ENCODE measurements at places on chromosomes 3 and 15.

GRCh38 chr15:98807262-98807661 lies 158.9 kb downstream of the IGF1R start:
- DNase-seq, result no peak

GRCh38 chr15:97750060-97750459 lies 210.4 kb upstream of the ARRDC4 start:
- DNase-seq, result no peak

GRCh38 chr3:52277972-52278509 lies 408 bp downstream of the WDR82 start:
- DNase-seq, result no peak

DNA sequence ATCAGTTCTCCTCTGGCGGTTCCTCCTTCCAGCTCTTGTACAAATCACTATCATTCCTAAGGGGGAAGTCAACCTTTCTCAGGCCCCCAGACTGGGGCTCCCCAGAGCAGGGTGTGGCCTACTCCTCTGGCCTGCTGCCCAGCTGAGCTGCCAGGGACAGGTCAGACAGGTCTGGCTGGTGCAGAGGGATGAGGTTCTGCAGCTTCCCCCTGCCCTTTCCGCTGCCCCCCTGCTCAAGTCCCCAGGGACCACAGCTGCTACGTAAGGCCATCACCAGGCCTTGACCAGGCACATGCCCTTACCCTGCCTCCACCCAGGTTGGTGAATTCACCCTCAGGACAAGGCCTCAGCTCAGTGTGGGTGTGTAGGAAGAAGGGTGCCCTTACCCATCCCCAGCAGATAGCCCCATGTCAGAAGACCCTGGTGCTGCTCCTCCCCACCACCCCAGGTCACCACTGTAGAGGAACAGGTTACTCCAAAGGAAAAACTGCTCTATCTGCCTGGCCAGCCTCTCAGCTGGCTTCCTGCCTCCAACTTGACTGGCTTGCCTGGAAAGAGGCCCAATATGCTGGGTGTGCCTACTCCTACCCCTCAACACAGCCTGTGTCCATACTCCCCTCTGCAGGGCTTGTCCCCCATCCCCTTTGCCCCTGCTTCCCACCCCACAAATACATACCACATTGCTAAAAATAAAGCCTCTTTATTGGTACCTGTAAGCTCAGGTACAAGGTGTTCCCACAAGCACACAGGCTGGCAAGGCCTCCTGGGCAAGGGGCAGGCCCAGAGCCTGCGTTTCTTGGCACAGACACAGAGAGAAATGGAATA lies 12.0 kb downstream of the CSRNP1 start:
- DNase-seq, result no peak

DNA sequence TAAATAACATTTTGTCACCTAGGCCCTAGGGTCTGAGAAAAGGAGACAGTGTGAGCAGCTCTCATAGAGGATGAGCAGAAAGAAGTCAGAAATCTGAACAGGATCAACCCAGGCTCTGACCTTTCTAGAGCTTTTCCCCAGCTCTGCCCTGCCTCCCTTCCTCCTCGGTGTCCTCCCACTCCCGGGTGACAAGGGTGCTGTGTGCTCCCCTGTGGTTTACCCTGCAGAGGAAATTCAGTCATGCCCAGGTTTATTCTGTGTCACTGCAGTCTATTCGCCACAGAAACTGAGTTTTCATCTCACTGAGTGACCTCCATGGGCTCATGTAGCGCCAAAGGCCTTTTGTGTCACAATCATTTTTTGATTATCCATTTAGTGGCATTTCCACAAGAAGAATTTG lies 76.6 kb downstream of the IL12A start:
- DNase-seq, result no peak

DNA sequence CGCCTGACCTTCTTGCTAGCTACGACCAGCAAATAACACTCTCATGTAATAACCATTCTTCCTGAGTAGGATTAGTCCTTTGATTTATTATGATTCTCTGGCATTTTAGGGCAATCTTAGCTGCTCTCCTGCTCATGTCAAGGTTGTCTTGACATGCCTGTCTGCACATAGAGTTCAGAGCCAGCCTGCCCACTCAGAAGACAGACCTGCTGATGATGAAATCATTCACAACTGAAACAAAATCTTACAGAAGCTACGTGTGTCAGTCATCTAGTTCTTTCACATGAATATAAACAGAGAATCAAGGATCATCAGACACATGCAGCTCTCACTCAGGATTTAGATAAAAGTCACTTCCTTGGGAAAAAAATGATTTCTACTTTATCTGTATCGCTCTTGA lies 173.6 kb upstream of the LYSMD4 start:
- no peak for DNase-seq

DNA sequence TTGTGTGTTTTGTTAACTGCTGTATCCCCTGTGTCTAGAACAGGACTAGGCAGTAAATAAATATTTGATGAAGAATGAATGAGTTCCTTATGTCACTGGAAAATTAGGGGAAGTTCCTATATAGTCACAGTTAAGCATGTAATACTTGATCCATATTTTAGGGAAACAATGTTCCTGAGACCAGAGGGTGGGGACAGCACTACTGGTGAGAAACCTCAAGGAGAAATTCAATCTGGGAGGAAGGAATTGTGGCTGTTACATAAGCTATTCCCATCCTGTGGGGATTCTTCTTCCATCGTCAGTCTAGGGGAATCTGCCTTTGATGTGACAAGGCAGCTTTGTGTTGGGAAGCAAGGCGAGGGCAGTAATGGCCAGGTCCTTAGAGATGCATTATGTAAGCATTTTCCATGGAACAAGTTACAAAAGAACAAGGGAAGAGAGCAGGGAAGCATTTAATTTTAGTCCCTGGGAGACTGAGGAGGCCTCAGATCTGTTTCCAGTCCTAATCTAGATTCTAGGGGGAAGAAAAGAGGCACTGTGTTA lies 219.3 kb upstream of the TTC14 start:
- no peak for DNase-seq

DNA sequence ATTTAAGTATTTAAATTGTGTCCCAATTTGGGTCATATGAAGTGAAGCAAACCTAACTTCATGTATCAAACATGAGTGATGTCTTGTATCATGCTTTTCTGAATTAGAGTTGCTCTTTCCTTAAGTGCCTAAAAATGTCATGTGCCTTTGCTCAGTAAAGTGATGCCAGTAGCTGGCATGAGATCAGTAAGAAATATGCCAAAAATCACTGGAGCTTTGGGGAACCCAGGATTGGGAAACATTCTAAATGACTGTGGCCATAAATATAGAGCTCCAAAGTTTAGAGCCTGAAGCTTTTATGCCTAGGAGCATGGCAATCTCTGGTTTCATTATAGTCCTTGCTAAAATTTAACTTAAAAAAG lies 33.8 kb downstream of the RBMS3 start:
- no peak for DNase-seq

DNA sequence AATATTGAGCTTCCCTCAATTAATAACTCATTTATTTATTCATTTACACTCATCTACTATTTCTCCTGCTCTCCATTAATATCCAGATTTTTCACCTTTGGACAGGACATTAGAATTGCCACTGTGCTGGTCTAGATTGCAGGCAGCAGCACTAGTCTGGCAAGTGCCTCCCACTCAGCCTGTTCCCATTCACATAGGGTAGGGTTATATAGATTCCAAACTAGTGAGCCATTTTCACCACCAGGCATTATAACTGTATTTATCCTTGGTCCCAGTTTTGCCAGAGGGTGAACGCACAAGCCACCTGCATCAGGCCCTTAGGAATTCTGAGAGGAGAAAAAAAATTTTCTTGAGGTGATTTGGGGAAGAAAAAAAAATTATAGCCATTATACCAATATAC lies 44.5 kb downstream of the ANAPC13 start:
- DNase-seq, result no peak

DNA sequence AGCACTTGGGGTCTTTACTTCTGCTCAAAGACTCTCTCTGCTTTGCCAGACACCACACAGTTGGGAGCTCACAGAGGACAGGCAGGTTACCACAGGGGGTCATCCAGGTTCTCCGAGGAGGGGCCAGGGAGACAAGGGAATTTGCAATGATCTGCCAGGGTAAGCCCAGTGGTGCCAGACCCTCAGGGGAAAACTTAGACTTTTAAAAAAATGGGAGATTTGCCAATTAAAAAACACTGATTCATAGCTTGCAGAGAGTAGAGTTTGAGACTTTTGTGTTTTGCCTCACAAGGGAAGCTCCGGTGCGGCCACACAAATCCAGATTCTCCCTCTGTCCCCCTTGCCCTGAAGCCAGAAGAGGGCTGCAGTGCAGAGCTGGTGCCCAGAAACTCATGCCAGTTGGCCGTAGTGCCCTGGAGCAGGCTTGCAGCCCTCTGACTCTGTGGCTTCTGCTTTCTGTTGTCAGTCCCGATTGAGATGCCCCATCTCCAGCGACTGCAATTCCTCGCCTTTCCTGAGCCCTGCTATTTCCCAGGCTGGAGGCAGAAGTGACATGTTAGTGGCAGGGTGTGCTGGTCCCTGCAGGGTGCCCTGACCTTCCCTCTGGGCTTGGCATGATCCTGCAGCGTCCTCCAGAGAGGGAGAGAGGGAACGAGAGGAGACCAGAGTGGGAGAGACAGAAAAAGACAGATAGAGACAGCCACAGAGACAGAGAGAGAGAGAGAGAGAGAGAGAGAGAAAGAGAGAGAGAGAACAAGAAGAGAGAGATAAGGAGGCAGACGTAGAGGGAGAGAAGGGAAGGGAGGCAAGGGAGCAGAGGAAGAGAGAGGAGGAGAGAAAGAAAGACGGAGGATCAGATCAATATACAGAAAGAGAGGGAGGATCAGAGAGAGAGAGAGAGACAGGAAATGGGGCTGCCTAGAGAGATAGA lies 46.0 kb downstream of the RHCG start:
- no peak for DNase-seq

GRCh38 chr3:83802801-83803200 lies 1156.0 kb upstream of the CADM2 start:
- DNase-seq, result no peak

- DNase-seq, result no peak
These were observed 385.4 kb downstream of the MFSD1 start for GRCh38 chr3:159187232-159187631.

GRCh38 chr3:149233323-149233722 lies 11.7 kb upstream of the CP start:
- DNase-seq, result no peak

GRCh38 chr15:62545467-62546227 lies 380.6 kb upstream of the C2CD4B start:
- no peak for DNase-seq

DNA sequence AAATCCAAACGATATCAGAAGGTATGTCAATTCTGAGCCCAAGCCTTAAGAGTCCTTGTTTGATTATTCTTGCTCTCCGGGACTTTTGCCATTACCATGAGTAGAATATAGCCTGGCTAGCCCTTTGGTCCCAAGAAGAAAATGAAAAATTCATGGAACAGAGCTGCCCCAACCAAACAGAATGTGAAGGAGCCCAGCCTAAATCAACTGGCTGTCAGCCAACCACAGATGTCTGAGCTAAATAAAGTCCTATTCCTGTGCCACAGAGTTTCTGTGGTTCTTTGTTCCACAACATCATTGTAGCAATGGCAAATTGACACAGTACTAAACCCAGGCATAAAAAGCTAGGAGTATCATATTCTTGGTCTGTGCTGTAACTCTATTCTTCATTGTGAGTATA lies 185.2 kb downstream of the CPNE4 start:
- DNase-seq, result no peak

- no peak for DNase-seq
These were observed 7.6 kb upstream of the GRIP2 start for GRCh38 chr3:14547693-14548092.

DNA sequence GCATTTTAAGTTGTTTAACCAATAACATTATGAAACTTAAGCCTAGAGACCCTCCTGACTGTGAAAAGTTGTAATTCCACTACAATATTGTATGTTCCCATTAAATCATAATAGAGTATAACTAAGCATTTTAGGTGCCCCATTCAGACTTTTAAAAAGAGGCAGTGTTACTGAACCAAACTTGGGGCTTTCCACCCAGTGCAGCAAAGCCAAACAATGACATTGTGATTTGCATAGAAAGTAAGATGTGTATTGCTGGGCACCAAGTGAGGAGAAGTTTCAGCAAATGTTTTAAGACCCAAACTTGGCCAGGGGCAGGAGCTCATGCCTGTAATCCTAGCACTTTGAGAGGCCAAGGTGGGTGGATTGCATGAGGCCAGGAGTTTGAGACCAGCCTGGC lies 706.2 kb downstream of the GRM7 start:
- DNase-seq, result no peak

GRCh38 chr15:56919609-56920366 lies 1.3 kb downstream of the TCF12 start:
- no peak for DNase-seq

DNA sequence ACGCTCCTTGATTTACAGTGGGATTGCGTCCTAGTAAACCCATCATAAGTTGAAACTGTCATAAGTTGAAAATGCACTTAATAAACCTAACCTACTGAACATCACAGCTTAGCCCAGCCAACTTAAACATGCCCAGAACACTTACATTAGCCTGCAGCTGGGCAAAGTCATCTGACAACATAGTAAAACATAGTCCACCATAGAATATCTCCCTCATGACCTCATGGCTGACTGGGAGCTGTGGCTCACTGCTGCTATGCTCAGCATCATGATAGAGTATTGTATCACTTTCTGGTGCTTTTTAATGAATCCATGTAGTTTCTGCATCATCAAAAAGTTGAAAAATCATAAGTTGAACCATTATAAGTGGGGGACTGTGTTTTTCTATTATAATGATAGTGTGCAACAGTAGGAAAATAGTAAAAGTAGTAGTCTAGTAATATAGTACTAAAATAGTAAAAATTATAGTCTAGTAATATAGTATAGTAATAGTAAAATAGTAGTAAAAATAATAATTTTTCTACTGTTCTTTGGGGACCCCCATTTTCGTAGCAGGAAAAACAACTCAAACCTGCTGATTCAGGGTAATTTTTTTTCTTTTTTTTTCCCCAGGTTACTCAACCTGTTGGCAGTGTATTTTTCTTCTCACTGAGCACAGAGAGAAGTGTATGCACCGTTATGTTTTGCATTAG lies 233.5 kb downstream of the MYRIP start:
- no peak for DNase-seq

GRCh38 chr3:183698318-183698751 lies 738 bp downstream of the YEATS2 start:
- no peak for DNase-seq

DNA sequence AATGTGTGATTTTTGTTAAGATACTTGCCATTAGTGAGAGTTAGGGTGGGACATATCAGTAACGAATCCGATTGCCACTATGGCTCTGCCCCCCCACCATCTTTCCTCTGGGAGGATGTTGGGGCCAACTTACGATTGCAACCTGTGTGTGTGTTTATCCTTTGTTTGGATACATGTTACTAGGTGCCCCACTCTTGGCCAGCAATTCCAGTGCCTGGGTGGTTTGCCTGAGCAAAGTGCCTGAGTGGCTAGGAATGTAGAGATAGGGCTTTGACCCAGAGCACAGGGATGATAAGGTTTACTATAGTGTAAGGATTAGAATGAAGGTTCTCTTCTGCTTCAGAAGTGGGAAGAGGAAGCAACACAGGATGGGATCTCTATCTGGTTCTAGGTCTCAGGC lies 231.8 kb downstream of the TP63 start:
- DNase-seq, result no peak

GRCh38 chr15:60970246-60971170 lies 258.6 kb downstream of the RORA start:
- no peak for DNase-seq

- no peak for DNase-seq
These were observed 109.1 kb downstream of the CHSY1 start for GRCh38 chr15:101142711-101143110.
